ENCODE measurements at places on chromosomes 2 and 18.

- no peak for DNase-seq
These were observed 67.1 kb downstream of the HAUS1 start for GRCh38 chr18:46171331-46171730.

DNA sequence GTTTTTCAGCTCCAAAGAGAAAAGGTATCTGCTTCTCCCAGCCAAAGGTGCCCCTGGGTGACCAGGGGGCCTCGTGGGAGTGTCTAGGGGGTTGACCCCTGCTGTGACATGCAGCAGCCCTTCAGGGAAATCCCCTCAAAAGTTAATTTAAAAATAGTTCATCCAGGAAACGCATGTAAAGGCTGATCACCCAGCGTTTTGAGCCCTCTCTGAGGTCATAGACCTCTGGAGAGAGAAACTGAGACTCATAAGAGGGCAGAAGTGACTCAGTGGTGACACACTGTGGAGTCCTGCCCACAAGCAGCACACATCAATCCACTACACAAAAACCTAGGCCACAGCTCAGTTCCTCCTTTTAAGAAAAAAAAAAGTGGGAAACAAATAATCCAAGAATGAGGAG, 11.9 kb downstream of the GAL3ST2 start:
- DNase-seq, result no peak

GRCh38 chr2:97970293-97971060, 25.3 kb downstream of the TMEM131 start:
- no peak for DNase-seq

DNA sequence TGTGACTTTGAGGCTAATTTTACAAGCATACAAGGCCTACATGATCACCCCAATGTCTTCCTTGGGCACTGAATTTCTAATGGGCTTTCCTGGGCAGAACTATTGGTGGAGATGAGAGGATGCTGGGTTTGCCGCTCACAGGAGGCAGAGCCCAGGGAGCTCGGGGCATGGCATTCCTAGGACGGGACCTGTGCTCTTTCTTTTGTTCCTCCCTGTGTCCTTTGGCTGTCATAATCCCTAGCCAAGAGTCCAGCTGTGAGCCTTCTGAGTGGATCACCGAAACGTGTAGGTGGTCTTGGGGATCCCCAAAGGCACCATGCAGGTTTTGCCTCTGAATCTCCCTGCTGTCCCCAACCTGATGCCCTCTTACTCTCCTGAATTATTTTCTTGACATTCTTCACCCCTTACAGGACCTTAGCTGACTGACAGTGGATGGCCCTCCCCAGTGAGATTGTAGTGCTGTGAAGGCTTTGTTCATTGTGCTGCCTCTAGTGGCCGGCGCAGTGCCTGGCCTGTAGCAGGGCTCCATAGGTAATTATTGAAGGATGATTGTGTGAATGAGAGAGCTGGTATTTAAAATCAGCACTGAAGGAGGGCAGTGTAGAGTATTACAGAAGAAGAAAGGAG, 221.9 kb downstream of the ZNF407 start:
- DNase-seq, result no peak

DNA sequence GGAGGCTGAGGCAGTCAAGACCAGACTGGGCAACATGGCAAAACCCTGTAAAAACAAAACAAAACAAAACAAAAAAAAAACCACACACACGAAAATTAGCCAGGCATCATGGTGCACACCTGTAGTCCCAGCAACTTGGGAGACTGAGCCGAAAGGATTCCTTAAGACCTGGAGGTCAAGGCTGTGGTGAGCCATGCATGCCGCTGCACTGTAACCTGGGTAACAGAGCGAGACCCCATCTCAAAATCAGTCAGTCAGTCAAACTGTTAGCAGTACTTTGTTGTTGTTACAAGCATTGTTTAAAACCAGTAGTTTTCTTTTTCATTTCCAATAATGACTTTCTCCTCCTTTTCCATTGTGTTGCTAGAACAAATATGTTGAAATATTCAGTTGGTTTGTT, 21.7 kb downstream of the EPB41L5 start:
- no peak for DNase-seq

DNA sequence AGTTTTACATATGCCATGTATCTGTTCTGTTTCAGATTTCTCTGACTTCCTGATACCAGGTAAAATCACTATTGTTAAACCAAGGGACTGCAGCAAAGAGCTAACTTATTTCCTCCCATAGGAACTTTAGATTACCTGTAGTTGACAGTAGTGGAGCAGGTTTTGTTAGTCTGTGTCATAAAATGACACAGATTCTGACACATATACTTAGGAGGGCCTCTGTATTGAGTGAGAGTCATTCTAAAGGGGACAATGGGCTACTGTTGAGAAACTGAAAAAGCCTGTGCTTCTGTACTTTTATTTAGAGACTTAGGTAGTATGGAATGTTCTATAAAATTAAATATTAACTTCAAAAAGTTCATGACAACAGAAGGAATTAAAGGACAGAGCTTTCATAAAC, 48.2 kb downstream of the KCMF1 start:
- DNase-seq, result no peak

DNA sequence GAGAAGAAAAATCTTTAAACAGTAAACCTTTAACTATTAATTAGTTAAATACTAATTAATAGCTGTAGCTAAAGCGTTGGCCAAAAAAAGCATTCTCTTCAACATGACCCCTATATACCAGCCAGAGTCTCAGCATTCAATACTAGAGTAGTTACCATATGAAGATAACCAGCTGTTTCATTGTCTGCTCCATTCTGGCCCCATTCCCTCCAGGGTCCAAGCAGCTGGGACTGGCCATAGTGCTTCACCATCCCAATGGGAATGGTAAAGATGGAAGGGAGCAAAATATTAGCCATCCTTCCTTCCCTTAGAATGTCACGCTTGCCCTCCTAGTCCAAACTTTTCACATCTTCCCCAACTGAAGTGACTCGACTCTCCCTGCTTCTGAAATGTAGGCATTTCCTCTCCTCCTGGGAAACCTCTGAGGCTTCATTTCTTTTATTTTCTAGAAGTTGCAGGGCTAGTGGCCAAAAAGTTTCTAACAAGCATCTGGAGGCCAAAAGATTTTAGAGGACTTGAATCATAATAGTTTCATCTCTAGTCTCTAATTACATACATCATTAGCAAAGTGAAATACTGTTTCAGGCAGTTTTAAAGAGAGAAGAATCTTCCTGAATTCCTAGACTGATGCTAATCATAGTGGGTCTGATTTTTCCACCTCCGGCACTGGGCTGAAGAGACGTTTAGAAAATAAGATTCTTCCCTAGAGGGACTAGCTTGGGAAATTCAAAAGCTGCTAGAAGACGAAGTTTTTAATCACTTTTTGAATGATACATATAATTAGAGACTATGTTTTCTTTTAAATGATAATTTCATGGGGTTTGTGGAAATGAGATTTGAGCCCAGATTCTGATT, 52.7 kb downstream of the CCDC68 start:
- DNase-seq, result no peak

GRCh38 chr18:48848641-48849143, 102.1 kb downstream of the SMAD7 start:
- no peak for DNase-seq

DNA sequence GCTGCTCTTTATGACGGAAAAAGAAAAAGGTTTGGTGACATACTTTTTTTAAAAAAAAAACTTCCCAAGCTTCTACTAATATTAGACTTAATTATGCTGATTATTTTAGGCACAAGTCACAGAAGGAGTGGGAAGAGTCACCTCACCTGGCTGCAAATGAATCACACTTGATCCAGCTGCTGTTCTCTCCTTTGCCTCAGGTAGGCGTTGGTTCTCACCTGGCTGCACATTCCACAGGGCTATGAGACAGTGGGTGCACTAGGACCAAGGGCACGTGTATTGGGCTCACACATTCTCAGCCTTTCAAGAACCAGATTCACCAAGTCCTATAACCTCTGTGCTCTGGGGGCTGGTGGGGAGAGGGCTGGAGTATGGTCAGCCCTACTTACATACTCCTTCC, 93.3 kb downstream of the TGFA start:
- no peak for DNase-seq

DNA sequence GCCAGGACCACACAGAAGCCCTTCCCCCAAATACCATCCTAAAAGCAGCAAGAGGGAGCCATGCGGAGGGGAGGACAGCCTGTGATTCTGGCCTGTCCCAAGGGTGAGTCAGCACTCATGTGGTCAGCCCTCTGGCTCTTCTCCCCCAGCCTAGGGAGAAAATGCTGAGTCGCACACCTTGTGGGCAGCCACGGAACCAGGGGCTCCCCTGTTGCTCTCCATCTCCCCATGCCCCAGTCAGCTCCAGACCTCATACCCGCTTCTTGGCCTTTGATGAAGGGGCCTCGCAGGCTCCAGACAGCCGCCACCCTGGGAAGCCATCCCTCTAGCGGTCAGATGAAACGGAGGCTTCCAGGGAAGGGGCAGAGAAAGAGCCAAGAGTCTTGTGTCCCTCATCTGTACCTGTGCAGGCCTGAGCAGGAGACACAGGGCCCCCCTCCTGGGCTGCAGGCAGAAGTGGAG, 181.3 kb upstream of the SIX2 start:
- no peak for DNase-seq

DNA sequence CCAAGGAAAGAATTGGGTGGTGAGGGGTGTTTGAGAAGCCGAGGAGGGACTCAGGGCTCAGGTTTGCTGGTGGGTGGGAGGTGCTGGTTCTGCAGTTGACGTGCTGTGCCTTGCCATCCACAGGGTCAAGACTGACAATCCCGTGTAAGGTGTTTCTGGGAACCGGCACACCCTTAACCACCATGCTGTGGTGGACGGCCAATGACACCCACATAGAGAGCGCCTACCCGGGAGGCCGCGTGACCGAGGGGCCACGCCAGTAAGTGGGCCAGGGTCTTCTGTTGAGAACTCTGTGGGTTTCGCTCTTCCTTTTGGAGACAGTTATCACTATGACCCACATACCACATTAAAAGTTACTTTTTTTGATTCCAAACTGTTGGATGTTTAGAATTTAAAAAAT, 32.6 kb downstream of the IL1R2 start:
- no peak for DNase-seq

GRCh38 chr18:61980355-61980754, 87.5 kb upstream of the RNF152 start:
- DNase-seq, result no peak

- no peak for DNase-seq
These were observed 52.6 kb downstream of the SMAD2 start for GRCh38 chr18:47877892-47878291.

GRCh38 chr18:22228976-22229375, 59.6 kb downstream of the GATA6 start:
- no peak for DNase-seq

GRCh38 chr18:10841203-10841602, 308.2 kb downstream of the PIEZO2 start:
- DNase-seq, result peak; percentile 8

DNA sequence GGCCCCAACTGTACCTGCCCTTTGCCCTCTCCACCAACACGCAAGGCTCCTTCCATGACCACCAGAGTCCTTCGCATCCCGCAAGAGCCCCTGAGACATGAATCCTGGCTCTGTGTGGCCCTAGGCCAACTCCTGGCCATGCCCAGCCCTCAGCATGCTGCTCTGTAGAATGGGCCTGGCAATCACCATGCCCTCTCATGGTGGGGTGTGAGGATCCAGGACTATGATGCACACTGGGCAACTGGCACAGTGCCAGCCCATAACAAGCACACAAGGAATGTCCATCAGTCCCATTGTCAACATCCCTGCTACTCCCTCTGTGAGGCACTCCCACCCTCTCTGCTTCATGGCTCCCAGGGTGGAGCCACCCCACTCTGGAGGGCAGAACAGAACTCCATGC, 44.7 kb downstream of the FER1L5 start:
- DNase-seq, result no peak

DNA sequence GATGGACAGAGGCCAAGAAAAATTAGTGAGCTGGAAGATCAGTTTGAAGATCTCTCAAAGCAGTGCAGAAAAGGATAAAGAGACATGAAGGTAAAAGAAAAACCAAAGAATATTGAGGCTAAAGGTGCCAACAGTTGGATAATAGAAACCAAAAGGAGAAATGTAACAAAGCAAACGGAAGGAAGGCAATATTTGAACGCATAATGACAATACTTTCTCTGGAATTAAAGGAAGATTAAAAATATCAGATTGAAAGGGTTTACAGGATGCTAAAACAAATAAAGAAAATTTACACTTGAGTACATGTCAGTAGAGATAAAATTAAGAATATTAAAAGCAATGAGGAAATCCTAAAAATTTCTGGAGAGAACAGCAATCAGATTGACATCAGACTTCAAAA, 125.9 kb upstream of the SEC11C start:
- no peak for DNase-seq

- DNase-seq, result peak; percentile 8
These were observed 95.1 kb upstream of the L3MBTL4 start for GRCh38 chr18:6509832-6510231.

DNA sequence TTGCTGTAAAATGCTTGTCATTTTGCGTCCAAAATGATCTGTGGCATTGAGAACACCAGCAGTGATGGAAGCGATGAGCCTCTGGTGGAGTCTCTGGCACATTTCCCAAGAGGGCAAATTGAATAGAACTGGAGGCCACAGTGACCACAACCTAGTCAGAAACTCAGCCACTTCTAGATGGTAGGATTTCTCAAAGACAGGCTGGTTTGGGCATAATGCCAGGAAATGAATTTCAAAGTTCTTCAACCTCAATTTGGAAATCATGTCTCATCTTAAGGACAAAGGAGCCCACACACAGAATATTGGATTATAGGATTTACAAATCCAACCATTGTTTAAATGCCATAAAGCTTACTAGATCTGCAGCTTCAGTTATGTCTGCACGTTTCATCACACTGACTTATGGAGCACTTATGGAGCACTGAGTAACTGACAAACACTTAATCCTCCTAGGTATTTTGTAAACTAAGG, 132.1 kb downstream of the COL6A3 start:
- peak; percentile 98 for DNase-seq

DNA sequence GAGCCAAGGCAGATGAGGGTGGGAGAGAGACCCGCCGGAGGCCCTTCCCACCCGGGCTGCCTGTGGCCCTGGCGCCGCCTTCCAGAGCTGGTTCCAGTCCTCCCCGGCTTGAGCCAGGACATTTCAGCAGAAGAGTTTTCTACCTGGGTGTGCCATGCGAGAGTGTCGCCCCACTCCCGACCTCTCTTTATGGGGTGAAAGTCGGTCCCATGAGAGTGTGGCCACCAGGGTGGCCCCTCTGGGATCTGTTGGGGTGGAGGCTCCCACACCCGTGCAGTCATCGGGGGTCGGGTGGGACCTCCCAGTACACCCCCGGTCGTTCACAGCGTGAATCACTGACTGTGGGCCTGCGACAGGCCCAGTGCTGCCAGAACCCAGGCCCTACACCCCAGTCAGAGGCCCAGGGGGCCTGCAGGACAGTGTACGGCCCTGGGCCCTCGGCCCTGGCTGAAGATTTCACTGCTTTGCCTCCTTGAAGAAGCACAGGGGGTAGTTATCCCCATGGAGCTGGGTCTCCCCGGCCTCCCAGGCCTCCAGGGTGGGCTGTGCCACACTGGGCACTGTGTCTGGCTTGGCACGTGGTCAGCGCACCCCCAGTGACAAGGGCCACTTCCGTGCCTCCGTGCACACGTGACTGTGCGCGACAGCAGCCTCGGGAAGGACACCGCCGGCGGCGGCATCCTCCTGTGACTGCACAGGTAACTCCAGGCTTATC, 5.9 kb downstream of the NFATC1 start:
- no peak for DNase-seq
